ENCODE measurements at places on chromosomes 13 and 19.
A peak's percentile ranks its signal among the peaks of the same experiment; 100 is the strongest.

DNA sequence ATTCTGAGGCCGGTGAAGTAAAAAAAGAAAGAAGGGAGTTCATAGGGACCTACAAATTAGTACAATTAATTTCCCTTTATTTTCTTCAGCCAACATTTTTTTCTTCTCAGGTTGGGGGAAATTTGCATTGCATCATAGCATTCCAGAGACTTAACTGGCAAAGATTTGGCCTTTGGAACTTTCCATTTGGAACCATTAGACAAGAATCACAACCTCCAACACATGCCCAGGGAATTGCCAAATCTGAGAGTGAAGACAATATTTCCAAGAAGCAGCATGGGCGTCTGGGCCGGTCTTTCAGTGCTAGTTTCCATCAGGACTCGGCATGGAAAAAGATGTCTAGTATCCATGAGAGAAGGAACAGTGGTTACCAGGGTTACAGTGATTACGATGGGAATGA, 6.4 kb upstream of the ERCC5 start:
- no peak for DNase-seq

DNA sequence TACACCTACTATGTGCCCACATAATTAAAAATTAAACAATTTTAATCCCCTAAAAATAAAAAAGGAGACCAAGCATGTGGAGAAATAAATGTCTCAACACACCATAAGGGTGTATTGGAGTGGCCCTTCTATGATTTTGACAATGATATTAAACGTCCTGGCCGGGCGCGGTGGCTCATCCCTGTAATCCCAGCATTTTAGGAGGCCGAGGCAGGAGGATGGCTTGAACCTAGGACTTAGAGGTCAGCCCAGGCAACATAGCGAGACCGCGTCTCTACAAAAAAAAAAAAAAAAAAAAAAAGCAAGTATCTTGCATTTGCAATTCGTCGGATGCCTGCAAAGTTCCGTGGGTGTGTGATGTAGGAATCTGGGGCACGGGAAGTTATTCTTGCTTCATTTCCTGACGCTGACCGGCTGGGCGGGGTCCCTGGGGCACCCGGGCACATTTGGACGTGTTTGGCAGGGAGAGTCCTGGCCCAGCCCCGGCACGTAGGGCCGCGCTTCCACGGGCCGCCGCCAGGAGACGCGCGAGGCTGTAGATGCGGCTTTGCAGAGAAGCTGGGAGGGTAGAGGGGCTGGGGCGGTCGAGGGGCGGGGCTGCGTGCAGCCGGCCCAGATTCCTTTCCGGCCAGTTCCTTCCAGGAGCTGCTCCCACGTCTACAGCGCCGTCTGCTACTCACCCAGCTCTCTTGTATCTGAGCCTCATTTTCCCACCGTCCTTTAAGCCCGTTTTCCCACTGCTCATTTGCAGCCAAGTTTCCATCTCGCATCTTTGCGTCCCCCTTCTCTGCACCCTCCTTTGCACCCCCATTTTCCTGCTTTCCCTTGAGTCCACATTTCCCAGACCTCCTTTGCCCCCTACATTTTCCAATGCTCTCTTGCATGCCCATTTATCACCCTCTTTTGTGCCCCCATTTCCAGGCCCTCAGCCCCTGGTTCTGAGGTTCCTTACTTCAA, 2.2 kb upstream of the TSPAN16 start:
- peak; percentile 88 for DNase-seq

DNA sequence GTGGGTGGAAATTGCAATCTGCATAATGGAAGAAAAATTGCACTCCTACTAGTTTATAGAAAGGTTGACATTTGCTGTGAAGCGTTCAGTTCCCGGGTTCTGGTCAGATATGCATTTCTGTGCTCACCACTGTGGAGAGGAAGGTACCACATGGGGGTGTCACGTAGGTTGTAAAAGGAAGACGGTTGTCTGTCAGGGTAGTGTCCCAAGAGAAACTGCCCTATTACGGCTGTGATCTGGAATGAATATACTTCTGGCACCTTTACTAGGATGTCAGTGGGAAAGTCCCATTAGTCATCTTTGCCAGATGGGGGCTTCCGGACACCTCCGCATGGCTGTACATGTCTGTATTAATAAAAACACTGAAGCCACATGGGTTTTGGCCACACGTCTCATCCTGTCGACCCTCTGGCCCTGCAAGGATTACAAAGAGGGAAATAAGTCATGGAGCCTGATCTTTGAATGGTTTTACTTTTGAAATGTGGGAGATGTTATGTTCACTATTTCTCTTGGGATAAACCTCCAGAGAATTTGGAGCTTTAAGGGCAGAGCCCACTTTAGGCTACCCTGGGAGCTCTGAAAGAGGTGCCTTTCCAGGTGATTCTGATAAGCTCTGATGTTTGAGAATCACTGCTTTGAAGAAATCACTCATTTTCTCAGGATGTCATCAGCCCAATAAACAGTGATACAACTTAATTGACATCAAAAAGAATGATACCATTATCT, 133.9 kb downstream of the AKAP11 start:
- DNase-seq = no peak

DNA sequence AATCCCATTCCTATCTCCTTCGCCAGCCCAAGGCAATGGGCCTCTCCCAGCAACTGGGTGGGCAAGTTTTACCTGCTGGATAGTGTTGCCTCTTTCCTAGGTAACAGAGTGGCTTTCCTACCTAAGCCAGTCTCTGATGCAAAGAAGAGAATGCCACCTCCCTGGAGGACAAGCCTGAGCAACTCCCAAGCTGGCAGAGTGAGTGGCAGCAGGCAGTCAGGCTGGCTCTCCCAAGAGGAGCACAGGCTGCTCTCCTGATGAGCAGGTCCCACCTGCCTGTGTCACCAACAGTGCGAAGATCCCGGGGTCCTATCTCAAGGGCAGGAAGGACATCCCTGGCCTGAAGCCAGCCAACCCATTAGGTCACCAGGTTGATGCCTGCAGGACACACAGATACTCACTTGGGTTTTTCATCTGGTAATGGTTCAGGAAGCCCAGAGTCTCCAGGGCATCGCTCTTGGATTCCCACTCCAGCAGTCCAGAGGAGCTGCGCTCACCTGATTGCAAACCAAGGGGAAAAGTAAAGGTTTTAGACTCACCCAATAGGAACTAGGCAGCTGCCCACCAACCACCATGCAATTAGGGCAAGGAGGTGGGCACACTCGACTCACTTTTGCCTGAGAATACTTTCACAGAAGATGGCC, 5.5 kb upstream of the ECH1 start:
- DNase-seq = no peak

GRCh38 chr13:50236898-50237318, 221.7 kb downstream of the KCNRG start:
- no peak for DNase-seq

- DNase-seq = no peak
These were observed 175.0 kb downstream of the PTPRS start for GRCh38 chr19:5165697-5166019.

GRCh38 chr19:41409288-41409687, 11.7 kb downstream of the BCKDHA start:
- peak; percentile 66 for DNase-seq

GRCh38 chr19:44723299-44723951, 24.5 kb downstream of the CEACAM16 start:
- no peak for DNase-seq

DNA sequence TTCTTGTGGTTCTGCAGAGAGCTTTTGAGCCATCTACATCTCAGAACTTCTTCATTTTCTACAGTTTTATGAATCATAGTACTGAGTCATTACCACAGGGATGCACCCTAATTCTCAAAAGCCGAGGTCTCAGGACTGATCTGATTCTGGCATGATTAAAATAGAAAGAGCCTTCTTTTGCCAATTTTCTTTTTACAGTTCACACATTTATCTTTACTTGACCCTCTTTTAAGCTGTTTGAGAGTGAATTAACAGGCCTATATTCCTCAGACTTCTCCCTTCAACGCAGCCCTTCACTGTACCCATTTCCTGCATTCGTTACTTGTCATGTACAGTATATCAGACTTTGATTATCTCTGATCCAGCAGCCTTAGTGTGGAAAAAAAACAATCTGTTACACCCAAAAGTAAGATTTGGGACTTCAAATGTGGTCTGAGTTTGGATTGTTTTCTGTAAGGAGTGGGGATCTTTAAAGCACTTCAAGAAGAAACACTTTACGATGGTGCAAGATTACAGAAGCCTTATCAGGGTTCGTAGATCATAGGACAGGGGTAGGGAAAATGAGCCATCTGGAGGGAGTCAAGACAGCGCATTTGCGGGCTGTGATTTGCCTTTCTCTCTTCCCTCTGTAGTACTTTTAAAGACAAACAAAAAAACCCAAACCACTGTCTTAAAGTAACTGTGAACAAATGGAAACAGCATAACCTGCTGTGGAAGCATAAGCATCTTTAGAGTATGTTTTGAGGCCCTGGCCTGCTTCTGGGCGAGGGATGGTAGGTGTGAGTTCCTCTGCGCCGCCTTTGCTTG, 15.3 kb upstream of the GPR183 start:
- DNase-seq = no peak

DNA sequence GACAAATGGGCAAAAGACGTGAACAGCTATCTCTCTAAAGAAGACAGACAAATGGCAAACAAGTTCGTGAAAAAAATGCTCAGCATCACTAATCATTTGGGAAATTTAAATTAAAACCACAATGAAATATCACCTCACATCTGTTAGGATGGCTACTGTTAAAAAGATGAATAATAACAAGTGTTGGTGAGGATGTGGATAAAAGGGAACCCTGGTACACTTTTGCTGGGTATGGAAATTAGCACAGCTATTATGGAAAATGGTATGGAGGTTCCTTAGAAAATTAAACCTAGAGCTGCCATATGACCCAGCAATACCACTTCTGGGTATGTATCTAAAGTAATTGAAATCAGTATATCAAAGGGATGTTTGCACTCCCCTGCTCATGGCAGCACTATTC, 7.1 kb downstream of the CABP5 start:
- no peak for DNase-seq

DNA sequence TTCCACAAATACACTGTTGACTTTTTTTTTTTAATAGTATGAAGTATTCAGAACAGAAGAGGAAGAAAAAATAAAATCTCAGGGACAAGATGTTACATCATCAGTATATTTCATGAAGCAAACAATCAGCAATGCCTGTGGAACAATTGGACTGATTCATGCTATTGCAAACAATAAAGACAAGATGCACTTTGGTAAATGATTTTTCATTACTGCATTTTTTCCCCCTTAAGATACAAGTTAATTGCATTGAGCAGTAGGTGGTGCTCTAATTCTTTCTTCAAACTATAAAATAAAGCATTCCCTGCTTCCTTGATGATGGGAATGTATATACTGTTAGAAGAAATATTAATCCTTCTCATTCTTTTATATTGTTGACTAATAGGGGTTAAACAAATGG, 17.1 kb downstream of the UCHL3 start:
- DNase-seq = no peak

- no peak for DNase-seq
These were observed 87.8 kb upstream of the RFC3 start for GRCh38 chr13:33730147-33730546.

- no peak for DNase-seq
These were observed 376.7 kb downstream of the OXGR1 start for GRCh38 chr13:96617528-96617927.

DNA sequence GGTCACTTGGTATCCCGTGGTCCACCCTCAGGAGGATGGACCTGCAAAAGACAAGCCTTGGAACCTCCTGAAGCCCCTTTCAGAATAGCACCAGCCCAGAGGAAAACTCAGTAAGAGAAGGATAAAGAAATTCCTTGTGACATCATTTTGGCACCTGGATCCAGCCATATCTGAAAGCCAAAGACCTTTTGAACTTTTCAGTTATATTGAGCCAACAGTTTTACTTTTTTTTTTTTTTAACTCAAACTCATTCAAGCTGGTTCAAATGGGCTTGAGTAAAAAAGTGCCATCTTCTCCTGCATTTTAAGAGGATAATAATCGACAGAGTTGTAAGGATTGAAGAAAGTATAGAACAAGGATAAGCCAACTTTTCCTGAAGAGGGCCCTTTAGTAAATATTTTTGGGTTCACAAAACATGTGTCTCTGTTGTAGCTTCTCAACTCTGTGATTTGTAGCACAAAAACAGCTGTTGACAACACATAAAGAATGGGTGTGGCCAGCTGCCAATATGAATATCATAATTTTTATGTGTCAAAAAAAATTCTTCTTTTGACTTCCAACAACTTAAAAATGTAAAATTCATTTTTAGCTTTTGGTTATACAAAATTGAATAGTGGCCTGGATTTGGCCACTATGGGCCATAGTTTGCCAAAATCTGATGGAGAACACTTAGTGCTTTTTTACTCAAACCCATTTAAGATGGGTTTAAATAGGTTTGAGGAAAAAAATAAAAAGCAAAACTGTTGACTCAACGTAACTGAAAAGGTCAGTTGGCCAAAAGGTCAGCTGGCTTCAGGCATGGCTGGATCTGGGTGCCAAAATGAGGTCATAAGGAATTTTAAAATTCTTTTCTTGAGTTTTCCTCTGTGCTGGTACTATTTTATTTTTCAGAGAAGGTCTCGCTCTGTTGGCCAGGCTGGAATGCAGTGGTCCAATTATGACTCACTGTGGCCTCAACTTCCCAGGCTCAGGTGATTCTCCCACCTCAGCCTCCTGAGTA, 50.7 kb downstream of the ACSBG2 start:
- DNase-seq = no peak

- no peak for DNase-seq
These were observed 10.6 kb downstream of the PTBP1 start for GRCh38 chr19:807627-808422.

GRCh38 chr13:32609428-32609827, 23.2 kb downstream of the PDS5B start:
- no peak for DNase-seq

- DNase-seq = no peak
These were observed 80.0 kb downstream of the WDFY2 start for GRCh38 chr13:51663973-51664957.

DNA sequence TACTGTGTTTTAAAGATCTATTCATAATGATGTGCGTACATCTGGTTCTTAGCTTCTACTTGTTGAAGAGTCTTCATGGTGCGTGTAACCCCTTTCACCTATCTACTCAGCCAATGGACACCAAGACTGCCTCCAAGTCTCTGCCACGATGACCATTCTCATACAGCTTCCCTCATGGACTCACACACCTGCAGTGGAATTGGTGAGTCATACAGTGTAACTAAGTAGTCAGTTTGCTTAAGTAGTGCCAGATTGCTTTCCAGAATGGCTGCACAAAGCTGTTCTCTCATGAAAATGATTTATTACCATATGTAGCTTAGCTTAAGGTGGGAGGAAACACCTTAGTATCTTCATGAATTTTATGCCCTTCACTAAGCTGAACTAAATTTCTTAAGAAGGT, 112.3 kb downstream of the AKAP11 start:
- no peak for DNase-seq

GRCh38 chr13:63090524-63090923, 1674.9 kb upstream of the PCDH20 start:
- no peak for DNase-seq

Data from NCI-H146 (cell line).